ENCODE measurements at places on chromosomes 6 and 20.
A peak's percentile ranks its signal among the peaks of the same experiment; 100 is the strongest.

GRCh38 chr6:169844946-169845345 is 93.5 kb downstream of the ERMARD start:
- DNase-seq, result no peak

DNA sequence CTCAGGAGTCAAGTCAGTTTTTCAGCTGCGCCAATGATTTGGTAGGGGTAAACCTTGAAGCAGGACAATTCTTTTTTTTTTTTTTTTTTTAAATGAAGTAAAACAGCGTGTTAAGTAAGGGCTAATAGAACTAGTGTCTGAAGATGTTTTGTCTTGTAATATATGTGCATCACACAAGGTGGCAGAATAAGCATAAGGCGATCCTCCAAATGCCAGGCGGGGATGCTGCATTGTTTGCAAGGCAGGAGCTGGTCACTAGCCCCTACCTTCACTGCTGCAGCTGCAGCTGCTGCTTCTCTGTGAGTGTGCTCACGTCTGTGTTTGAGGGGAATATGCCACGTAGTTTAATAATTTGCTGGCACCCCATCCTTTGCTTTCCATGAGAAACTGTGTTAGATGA is 272.7 kb upstream of the MAP3K7 start:
- DNase-seq, result no peak

DNA sequence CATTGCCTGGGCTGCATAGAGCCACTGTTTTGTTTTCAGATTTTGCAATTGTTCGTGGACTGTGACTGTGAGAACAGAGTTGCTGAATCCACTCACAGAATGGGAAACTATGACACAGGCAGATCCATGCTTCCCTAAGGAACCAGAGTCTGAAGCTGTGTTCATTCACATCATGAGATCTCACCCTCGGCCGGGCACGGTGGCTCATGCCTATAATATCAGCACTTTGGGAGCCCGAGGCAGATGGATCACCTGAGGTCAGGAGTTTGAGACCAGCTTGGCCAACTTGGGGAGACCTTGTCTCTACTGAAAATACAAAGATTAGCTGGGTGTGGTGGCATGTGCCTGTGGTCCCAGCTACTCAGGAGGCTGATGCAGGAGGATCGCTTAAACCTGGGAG is 139.2 kb upstream of the SALL4 start:
- DNase-seq, result no peak

DNA sequence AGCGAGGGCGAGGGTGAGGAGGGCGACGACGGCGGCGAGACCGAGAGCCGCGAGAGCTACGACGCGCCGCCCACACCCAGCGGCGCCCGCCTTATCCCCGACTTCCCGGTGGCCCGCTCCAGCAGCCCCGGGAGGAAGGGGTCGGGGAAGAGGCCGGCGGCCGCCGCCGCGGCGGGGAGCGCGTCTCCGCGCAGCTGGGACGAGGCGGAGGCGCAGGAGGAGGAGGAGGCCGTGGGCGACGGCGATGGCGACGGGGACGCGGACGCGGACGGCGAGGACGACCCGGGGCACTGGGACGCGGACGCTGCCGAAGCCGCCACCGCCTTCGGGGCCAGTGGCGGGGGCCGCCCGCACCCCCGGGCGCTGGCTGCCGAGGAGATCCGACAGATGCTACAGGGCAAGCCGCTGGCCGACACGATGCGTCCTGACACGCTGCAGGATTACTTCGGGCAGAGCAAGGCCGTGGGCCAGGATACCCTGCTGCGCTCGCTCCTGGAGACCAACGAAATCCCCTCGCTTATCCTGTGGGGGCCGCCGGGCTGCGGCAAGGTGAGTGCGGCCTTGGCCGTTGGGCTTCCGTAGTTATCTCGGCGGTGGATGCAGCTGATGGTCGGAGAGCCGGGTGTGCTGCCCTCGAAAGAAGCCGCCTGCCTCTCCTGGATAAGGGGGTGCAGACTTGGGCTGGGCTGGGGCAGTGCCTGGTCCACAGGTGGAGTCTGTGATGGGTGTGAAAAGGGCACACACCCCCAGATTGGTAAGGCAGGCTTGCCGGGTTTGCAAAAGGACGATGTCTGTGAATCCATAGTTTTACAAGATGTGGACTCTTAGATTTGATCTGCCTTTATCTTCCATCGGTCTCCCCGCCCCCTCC is 938 bp downstream of the WRNIP1 start:
- DNase-seq, result no peak

DNA sequence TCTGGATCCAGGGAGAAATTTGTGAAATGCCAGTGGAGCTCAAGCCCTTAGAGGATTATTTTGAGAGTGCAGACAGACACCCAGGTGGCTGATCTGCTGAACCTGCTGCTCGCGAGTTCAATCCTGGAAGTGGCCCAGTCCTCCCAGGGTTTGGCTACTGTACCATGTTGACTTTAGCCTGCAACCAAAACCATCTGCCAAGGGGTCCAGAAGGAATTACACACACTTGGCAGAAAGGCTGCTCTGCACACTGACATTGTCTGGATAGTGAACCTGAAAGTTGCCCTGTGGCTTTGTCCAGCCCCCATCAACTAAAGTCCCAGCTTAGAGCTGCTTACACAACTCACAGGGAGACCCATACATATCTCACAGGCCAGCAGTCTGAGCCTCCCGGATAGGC is 21.6 kb upstream of the PI3 start:
- DNase-seq, result no peak

DNA sequence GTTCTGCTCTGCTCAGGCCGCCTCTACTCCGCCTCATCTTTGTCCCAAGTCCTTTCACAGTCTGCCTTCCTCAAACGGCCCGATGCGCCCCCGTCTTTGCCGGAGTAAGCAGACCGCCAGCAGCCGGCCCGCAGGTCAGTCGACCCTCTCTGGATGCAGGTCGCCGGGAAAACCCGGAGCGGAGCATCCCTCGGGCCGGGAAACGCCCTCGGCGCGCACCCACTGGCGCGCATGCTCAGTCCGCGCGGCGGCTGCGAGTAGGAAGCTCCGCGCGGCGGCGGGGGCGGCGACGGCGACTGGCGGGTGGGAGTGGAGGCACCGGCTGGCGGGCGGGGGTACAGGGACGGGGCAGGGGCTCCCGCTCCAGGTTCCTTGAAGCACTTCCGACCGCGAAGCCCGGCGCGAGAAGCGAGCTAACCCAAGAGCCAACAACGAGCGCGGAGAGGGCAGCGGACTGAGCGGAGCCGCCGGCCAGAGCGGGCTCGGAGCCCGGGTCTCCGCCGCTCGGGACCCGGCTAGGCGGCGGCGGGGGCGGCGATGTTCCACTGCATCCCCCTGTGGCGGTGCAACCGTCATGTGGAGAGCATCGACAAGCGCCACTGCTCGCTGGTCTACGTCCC is at the start of gene LRRC1:
Gene LRRC1, plus strand, starts transcription at position 286 of the 620 bp plus-strand sequence. Its CDS starts 252 bp downstream, at position 538.
- DNase-seq, result peak; percentile 87

GRCh38 chr6:45419571-45420082 is 41.9 kb upstream of the SUPT3H start:
- DNase-seq, result no peak

DNA sequence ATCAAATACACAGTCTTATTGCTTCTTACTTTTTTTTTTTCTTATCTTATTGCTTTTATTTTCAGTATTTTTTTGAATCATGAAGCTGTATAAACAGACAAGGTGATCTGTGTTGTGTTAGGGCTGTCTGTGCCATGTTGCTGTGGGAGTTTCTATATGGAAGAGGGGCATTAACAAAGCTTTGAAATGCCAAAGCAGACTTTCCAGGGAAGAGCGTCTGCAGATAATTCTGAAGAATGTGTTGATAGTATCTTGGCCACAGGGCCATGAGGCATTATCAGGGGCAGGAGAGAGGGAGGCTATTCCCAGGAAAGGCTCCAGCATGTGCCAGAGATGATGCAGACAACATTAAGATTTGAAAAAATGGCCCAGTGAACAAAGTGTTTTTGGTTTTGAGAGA is 354.5 kb downstream of the UTRN start:
- DNase-seq, result no peak

- no peak for DNase-seq
Measured at GRCh38 chr6:37496951-37497885, 2.5 kb downstream of the CCDC167 start.

GRCh38 chr6:168002804-168003203 is 5.3 kb downstream of the KIF25 start:
- DNase-seq, result no peak

- peak; percentile 48 for DNase-seq
Measured at GRCh38 chr20:46406986-46407670, 713 bp upstream of the ELMO2 start.

- no peak for DNase-seq
Measured at GRCh38 chr20:59346061-59346460, 45.6 kb downstream of the EDN3 start.

DNA sequence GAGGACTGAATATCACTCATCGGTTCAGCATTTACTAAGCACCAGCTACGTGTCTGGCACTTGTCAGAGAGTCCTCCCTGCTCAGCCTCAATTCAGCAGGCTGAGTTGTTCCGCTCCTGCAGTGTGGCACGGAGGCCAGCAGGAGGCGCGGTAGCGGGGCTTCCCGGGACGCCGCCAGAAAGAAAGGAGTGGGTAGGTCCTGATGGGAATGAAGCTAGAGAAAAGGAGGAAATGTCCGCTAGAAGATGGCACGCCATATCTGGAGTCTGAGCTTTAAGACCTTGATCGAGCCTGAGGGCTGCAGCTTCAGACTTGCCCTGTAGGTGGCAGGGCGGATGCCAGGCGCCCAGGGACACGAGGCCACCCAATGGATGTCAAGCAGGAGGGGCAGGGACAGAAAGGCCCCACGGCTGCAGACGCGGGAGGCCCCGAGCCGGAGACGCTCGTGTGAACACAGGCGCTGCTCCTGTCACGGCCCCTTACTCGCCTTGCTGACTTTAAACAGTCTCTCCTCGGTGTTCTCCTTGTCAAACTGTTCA is 18.7 kb downstream of the SERPINB6 start:
- peak; percentile 41 for DNase-seq

DNA sequence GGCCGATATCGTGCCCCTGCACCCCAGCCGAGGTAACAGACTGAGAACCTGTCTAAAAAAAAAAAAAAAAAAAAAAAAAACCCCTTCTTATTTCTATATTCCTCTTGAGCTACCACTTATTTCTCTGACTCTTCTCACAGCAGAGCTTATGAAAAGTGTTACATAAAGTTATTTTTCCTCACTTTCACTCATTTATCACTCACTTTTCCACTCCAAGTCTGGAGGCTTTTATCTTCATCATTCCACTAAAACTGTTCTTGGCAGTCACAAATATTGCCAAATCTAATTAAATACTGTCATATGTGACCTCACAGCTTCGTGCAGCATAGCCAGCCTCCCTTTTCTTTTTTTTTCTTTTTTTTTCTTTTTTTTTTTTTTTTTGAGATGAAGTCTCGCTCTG is 131.2 kb downstream of the KLHL32 start:
- no peak for DNase-seq

DNA sequence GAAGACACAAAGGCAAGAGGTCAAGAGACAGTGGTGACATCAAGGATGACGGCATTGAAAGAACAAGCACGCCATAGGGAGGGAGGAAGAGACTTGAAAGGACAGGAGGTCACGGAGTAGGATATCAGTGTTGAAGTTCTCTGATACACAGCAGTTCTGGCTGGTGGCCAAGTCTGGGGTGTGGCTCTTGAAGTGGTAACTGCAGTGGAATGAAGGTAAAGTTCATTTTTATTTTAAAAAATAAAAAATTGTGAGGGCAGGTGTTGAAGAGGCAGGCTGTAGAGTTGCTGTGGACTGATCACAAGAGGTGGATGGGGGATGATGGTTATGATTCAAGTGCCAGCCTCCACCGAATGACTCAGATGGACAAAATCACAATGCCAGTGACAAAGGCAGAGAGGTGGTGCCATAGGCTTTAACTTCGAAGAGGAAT is 53.2 kb upstream of the BMP2 start:
- no peak for DNase-seq

DNA sequence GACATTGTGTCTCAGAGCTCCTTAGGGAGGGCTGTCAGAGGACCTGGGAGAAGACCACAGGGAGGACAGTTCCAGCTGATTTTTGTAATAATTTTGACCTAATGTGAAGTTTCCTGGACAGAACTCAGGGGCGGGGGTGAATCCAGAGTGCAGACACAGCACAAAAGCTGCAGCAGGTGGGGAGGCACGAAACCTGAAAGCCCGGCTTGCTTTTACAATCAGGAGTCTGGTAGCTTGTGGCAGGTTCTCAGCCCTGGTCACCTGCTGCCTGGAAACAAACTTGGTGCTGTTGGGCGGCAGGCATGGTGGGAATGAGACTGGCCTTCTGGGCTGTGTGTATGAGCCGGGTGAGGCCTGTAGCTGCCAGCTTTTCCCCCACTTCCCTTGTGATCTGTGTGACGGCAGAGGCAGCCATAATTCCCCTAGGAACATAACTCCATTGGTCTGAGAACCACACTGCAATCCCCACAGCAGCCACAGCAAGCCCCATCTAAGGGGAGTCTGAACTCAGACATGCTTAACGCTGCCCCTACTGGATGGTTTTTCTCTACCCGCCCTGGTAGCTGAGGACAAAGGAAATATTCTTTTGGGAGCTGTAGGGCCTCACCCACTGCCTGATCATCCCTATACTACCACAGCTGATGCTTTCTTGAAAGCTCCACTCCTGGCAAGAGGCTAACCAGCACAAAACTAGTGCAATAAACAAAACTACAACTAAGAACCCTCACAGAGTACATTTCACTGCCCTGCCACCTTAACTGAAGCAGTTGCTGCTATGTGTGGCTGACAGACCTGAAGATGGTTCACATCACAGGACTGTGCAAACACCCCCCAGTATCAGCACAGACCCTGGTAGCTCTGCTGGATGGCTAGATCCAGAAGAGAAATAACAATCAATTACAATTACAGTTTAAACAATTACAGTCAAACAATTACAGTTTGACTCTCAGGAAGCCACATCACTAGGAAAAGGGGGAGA is 1055.1 kb upstream of the GJE1 start:
- DNase-seq, result no peak

DNA sequence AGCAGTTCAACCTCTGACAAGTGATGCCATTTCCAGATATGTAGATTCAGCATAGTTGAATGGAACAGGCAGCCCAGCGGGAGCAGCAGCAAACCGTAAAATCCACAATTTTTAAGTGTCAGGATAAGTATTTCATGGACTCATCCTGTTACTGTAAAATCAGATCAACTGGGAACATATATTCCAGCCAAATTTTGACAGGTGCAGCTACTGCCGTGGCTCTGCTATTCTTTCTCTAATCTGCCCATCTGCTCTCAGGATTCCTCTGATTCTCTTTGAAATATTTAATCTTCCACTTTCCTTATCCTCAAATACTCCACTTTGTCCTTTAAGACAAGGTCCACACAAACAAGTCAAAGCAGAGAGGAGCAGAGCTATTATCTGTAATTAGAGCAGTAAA is 245.4 kb upstream of the ASCC3 start:
- DNase-seq, result no peak

GRCh38 chr20:5090191-5090590 is 29.6 kb downstream of the PCNA start:
- DNase-seq, result no peak

All from CMK (cell line).